Activated CD4-positive, alpha-beta T cell treated with anti-CD3 and anti-CD28 coated beads for 48 hours (primary cell): ENCODE measurements at places on chromosomes 5 and 9.

GRCh38 chr5:169706758-169707450 is 69.8 kb downstream of the DOCK2 start:
- peak; percentile 18 for DNase-seq

GRCh38 chr9:137320555-137321384 is 18.7 kb upstream of the NRARP start:
- no peak for DNase-seq

- DNase-seq: no peak
Measured at GRCh38 chr9:708551-709432, 132.7 kb upstream of the DMRT1 start.

- no peak for DNase-seq
Measured at GRCh38 chr9:114602620-114603019, 8.5 kb upstream of the TMEM268 start.

- no peak for DNase-seq
Measured at GRCh38 chr5:1783216-1783554, 16.5 kb downstream of the MRPL36 start.

DNA sequence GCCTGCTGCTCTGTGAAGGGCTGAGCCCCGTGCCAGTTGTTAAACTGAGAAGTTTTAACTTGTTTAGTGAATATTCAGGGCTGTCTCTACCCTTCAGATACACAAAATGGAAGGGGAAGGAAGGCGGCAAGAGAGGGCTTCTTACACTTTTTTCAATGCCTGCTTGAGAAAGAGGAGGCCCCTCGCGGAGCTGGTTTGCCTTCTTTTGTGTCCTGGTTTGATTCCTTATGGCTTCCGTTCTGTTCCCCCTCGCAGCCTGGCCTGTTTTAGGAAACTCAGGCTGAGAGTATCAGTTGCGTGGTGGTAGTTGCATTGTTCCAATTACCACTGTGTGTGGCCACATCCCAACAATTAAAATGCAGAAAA is 1.0 kb downstream of the FAM53C start:
- DNase-seq: no peak

- no peak for DNase-seq
Measured at GRCh38 chr9:95729669-95730368, 145.7 kb upstream of the ERCC6L2 start.

GRCh38 chr9:87581949-87582637 is 84.4 kb downstream of the DAPK1 start:
- DNase-seq: no peak

GRCh38 chr5:159211729-159212174 is 2.4 kb upstream of the RNF145 start:
- DNase-seq: no peak

GRCh38 chr9:87713278-87713987 is 12.5 kb upstream of the CTSL start:
- peak; percentile 72 for DNase-seq

DNA sequence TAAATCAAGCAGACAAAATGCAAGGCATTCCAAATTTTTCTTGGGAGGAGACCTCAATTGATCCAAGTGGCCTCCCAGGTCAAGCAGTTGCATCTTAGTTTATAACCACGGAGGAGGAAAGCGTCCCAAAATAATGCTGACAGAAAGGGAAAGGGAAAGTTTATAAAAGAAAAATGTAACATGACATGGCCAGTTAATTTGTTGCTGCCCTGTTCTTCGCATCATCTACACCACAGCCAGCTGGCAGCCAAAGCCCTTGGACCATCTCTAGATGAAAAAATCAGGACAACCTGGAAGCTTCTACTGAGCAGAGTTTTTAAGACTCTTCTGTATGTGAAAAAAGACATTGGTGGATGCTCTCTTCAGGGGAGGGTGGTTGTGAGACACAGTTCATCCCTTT is 128.8 kb upstream of the FBXL7 start:
- DNase-seq: no peak

- DNase-seq: no peak
Measured at GRCh38 chr9:69122549-69123141, 51.4 kb upstream of the TJP2 start.

- no peak for DNase-seq
Measured at GRCh38 chr9:133889584-133890301, 102.4 kb downstream of the VAV2 start.
